CD4-positive, alpha-beta T cell treated with Interferon alpha-2 for 1 hour (primary cell): ENCODE measurements at places on chromosomes 7 and 10.

GRCh38 chr10:88457660-88458059, 125.5 kb downstream of the RNLS start:
- peak; percentile 10 for DNase-seq

DNA sequence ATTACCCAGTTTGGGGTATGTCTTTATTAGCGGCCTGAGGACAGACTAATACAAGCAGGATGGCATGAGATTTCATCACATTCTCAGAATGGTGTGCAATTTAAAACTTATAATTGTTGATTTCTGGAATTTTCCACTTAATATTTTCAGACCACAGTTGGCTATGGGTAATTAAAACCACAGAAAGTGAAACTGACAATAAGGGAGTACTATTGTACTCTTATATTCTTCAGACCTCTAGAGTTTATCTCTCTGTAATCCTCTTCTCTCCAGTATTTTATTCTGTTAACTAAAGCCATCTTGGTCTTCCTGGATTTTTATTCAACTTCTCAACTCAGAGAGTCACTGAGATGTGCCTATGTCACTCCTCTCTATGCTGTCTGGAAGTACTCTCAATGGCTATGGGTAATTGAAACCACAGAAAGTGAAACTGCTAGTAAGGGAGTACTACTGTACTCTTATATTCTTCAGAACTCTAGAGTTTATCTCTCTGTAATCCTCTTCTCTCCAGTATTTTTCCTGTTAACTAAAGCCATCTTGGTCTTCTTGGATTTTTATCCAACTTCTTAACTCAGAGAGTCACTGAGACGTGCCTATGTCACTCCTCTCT, 118.3 kb downstream of the PPP1R17 start:
- no peak for DNase-seq

- DNase-seq = no peak
Observed at GRCh38 chr7:80145780-80146422, 11.3 kb downstream of the GNAI1 start.

DNA sequence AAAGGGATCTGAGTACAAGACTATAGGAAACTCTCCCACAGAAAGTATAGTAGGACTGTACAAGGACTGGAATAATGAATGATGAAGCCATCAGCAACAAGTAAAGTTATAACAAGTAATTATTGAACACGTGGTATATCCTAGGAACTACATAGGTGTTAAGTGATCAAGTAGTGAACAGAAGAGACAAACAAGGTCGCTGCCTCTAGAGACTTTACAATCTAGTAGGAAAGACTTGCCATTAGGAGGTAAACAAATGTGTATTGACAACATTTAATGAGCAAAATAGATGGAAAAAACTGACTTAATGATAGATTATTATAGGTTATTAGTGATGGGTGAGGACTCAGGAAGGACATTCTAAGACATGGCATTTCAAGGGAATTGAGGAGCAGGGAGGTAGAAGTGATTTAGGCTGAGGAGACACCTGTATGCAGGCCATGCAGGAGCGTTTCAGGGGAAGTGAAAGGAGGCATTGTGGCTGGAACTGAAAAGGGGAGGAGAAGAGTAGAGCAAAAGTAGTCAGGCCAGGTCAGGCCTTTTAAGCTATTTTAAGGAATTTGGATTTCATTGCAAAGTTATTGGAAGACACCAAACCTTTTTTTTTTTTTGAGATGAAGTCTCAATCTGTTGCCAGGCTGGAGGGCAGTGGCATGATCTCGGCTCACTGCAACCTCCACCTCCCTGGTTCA, 8.5 kb upstream of the GLCCI1 start:
- no peak for DNase-seq

- DNase-seq = no peak
Observed at GRCh38 chr7:33547880-33548279, 357.5 kb upstream of the BMPER start.

DNA sequence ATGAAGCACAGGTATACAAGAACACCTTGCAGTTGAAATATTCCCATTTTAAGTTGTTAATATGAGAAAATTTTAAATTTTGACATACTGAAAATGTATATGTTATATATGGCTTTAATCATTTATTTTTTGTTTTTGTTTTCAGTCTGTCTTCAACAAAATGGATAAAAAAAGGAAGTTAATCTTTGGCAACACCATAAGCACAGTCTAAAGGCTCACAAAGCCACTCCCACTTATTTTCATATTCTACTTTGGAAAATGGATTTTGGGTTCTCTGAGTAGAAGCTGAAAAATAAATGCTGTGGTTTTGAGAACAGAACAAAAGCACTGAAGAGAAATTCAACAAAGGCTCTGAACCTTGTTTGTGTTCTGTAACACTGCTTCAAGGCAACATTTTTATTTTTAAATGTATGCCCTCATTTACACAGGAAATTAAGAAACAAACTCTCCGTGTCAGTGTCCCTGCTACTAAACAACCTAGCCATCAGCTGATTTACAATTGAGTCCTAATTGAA, 81.3 kb upstream of the LRRN3 start:
- DNase-seq = no peak

DNA sequence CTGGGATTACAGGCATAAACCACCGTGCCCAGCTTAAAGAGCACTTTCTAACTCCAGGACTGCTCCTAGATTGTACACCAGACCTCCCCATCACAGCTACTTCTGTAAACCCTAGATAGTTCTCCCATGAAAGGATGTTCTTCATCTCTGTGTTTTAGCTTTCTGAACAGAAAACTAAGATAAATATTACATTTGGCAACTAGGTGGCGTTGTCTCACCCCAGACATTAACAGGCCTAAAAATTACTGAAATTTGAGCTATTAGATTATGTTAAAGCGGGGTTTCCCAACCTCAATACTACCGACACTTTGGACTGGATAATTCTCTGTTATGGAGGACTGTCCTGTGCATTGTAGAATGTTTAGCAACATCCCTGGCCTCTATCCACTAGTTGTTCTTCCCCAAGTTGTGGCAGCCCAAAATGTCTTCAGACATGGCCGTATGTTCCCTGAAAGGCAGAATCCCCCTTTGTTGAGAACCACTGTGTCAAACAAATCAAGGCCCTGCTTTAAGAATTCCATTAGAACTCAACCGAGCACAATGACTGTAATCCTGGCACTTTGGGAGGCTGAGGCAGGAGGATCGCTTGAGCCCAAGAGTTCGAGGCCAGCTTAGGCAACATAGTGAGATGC, 19.1 kb downstream of the ATOH7 start:
- no peak for DNase-seq

- DNase-seq = peak; percentile 44
Observed at GRCh38 chr10:26468700-26469099, 30.6 kb downstream of the APBB1IP start.

- no peak for DNase-seq
Observed at GRCh38 chr10:1272777-1273161, 216.6 kb downstream of the WDR37 start.

- DNase-seq = no peak
Observed at GRCh38 chr10:56341612-56342011, 19.4 kb downstream of the ZWINT start.

GRCh38 chr10:22367471-22367870, 22.2 kb downstream of the SPAG6 start:
- DNase-seq = no peak

DNA sequence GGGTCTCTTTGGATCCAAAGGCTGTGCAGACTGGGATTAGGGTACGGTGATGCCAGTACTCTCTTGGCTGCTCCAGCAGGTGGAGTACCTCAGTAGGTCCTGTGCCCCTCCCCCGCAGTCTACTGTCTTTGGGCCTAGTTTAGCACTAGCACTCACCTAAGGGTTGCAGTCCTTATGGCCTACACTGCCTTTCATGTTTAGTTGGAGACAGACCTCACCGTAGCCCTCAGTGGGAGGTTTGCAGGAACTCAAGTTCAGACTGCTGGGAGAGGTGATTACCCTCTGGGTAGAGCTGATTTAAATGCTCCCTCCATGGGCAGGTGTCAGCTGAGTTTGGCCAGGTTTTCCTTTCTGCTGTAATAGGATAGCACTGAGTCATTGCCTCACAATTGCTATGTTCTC, 210.8 kb upstream of the TMEM196 start:
- DNase-seq = no peak

DNA sequence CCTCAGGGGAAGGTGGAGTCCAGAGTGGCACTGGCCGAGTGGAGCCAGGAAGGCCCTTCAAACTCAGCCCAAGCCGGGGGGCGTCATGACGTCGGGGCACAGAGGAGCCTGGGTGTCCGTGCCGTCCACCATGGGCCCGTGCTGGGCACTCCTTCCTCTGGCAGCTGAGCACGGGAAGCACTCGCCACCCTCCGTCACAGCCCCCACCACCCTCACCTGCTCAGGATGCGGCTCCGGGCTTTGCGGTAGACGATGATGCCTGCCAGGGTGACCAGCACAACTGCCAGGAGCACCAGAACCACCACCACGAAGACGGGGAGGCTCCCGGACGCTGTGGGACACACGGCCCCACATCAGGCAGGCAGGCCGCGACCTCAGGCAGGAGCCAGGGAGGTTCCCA, 8.1 kb downstream of the ADAM8 start:
- DNase-seq = no peak

DNA sequence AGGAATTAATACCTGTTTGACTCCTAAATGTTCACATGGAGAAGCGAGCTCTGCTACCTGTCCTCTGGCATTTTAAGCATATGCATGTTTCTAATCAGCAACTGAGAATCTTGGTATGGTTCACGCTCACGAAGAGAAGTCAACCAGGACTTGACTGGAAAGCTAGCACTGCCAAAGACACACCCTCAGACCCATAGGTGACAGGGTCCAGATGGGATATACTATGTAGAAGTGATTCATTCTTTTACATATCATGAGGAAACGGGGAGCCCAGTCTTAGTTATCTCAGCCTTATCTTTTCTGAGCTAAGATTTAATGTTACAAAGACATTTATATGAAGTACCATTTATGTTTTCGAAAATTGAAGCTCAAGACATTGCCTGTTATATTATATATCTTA, 313.0 kb downstream of the DOCK4 start:
- DNase-seq = no peak

- peak; percentile 14 for DNase-seq
Observed at GRCh38 chr10:102775935-102776669, 32.4 kb downstream of the WBP1L start.

DNA sequence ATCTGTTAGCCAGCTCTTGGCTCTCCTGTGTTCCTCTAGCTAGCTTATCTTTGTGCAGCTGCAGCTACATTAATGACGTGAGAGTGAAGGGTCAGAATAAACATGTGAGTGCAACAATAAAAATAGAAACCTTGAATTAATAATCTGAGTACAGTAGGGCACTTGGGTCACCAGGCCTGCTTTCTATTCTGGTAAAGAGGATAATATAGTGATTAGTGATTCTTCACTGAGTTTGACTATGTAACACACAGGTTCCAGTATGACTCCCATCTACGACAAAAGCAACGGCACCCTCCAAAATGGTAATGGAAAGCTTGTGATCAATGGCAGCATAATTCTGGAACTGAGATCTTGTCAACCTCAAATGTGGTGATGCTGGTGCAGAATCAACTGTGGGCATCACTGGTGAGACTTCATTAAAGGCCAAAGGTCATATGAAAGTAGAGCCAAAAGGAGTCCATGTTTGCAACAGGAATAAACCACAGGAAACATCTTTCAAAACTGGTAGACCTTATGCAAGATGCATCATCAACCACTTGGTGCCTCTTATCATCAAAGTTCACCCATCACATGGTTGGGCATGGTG, 77.6 kb downstream of the NRBF2 start:
- no peak for DNase-seq

GRCh38 chr7:101153969-101154692, at the start of gene AP1S1:
TSS of gene AP1S1 (plus strand) at chr7:101154476. CDS start at chr7:101154515, 39 bp downstream.
- peak; percentile 96 for DNase-seq

DNA sequence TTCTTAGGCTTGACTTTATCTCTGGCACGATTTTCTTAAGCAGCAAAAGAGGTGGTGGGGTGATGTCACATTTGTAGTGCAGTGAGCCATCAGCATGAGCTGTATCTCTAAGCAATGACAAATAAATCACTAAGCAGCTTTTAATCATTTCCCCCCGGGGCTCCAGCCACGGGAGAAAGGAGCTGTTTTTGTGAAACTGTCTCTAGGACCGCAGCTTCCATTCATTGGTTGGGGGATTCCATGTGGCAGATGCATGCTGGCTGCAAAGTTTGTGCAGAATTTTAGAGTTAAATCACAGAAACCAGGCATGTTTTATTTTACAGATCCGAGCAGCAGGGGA, 464 bp downstream of the KIAA1217 start:
- no peak for DNase-seq

DNA sequence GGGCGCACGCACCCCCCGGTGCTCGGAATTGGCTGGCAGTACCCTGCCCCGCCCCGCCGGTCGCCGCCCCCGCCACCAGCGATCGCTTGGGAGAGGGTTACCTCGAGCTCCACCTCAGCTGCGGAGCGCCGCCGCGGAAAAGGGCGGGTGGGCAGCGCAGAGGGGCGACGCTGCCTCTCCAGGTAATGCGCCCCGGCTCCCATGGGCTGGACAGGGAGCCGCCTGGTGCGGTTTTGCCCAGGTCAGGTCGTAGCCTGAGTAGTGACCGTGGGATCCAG, 1.3 kb downstream of the PFKFB3 start:
- DNase-seq = no peak

GRCh38 chr10:120998251-120998650, 147.1 kb downstream of the WDR11 start:
- no peak for DNase-seq

DNA sequence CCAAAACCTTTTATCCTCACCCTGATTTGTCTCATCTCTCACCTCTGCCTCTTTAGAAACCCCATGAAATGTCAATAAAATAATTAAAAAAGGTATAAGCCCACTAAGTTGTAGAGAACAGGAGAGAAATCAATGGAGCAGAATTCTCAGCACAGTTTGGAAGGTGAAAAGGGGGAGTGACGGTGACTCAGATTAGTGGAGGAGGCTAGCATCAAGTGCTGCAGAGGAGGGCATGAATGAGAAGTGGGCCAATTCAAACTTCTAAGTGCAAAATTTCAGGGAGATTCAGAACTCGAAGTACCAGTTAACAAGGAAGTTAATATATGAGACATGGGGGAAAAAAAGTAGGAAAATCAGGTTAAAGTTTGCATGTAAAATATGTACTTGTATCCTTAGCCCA, 34.9 kb upstream of the ETV1 start:
- DNase-seq = no peak

GRCh38 chr7:28528899-28529298, 116.6 kb downstream of the CREB5 start:
- no peak for DNase-seq

DNA sequence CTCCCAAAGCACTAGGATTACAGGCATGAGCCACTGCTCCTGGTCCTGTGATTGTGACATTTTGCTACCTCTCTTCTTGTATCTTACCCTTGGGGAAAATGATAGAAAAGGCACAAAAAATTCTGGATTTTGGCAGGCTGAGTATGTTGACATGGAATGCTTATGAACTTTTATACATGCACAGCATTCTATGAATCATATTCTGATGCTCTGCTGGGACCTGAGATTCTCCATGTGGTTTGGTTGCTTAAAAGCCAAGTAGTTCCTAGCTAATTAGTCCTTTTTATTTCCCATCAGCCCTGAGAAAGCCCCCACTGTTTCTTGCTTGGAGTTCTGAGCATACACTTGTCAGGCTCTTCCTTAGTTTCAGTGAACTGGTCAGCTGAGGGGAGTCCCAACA, 8.3 kb upstream of the KAZALD1 start:
- no peak for DNase-seq

- no peak for DNase-seq
Observed at GRCh38 chr7:117970801-117971200, 97.6 kb upstream of the CTTNBP2 start.

- DNase-seq = no peak
Observed at GRCh38 chr7:148717266-148717793, 18.6 kb downstream of the CUL1 start.
